ENCODE measurements at places on chromosomes 16 and 17.

DNA sequence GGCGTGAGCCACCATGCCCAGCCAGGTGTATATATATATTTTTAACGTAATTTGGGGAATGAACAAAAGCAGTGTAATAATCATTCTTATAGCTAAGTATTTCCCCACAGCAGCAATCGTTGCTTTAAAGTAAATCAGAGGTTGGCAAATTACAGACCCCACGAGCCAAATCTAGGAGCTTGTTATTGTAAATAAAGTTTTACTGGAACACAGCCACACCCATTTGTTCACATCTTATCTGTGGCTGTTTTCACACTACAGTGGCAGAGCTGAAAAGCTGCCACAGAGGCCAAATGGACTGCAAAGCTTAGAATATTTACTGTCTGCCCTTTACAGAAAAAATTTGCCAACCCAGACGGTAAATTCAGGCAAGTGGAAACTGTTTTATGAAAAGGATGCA is 50.8 kb downstream of the RAB11FIP4 start:
- DNase-seq = no peak

DNA sequence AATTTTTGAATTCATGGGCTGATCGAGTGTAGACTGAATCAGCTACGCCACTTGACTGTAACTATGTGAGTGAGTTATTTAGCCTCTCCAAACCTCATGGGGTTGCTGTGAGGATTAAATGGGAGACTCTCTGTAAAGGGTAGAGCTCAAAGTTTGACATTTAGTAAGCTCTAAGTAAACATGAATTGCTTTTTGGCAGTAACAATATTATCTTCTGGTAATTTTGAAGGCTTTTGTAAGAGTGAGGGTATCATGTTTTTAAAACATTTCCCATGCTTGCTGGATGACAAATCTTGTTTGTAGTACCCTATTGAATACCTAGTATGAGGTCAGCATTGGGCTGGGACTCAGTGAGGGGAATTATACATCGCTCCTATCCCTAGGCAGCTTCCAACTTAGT is 35.3 kb downstream of the MRTFB start:
- no peak for DNase-seq

DNA sequence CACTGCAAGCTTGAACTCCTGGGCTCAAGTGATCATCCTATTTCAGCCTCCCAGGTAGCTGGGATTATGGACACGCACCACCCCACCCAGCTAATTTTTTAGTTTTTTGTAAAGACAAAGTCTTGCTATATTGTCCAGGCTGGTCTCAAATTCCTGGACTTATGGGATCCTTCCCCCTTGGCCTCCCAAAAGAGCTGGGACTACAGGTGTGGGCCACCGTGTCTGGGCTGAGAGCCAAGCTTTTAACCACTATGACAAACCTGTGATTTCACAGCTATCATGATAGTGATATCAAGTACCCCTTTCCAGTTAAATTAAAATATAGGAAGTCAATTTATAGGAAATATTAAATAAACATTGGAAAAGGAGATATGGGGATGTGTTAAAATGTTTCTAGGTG is 74.6 kb upstream of the IRX6 start:
- no peak for DNase-seq

DNA sequence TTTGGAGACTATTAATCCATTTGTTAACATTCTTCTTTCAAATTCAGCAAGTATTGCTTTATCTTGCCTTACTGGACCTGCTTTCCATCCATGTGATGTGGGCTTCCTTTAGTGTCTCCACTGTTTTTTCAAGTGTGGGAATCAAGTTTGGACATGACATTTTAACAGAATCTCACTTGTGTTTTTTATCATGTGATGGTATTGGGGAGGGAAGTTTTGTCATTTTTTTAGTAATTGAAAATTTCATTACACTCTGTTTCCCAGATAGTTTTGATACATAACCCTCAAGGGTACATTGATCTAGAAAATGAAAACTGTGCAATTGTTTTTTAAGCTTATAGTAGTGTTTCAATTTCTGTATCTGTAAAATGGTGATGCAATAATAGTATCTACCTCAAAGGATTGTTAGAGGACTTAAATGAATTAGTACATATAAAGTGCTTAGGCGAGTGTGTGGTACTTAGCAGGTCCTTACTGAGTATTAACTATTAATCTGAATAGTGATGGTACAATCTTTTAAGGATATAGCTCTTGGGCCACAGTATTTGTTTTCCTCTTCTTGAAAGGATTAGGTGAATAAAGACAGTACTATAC is 27.3 kb downstream of the AATF start:
- peak; percentile 87 for DNase-seq

DNA sequence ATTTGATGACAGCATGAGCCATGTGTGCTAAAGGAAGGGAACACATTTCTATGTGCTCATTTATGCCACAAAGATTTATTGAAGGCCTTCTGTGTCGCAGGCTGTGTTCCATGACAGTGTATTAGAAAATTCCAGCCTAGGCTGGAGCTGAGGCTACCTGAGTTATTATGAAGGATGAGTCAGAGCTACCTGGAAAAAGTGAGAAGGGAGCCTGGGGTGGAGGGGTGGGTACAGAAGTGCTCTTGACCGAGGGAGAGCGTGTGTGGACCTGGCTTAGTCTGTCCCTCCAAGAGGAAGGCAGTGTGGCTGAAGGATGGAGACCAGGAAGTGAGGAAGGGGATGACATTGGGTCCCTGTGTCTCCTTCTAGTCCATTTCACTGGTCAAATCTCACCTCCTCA is 98.3 kb downstream of the N4BP1 start:
- DNase-seq = no peak

DNA sequence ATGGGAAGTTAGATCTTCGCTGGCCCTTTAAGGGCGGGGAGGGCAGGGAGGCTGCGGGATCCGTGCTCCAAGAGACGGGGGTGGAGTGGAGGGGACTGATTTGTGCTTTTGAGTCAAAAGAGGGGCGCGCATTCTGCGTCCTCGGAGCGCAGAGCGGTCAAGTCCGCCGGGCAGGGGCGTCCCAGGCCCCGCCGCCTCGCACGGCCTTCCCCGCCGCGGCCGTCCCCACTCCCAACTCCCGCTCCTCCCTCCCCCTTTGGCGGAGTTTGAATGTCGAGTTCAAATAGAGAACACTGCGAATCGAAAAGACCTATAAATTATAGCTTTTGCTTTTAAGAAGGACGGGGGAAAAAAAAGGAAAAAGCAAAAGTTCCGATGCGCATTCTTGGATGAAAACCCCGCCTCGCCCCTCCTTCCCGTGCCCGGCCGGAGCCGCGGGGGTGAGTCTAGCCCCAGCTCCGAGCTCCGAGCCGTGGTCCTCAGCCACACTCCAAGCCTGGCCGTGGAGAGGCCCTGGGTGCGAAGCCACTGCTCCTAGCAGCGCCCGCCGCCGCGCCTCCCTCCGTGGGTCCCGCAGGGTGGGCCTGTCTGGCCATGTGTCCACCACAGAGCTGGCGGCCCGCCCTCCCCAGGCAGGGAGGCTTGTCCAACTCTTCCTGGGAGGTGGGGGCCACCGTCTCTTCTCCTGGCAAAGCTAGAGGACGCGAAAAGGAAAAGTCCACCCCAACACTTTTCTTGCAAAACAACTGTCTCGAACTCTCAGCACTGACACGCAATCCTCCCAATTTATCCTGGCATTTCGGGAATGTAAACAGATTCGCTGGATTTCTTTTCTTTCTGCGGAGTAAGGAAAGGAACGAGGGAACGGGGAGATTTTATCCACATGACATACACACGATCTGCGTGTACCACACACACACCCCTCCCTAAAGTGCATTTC is 3.6 kb downstream of the CBX8 start:
- no peak for DNase-seq

DNA sequence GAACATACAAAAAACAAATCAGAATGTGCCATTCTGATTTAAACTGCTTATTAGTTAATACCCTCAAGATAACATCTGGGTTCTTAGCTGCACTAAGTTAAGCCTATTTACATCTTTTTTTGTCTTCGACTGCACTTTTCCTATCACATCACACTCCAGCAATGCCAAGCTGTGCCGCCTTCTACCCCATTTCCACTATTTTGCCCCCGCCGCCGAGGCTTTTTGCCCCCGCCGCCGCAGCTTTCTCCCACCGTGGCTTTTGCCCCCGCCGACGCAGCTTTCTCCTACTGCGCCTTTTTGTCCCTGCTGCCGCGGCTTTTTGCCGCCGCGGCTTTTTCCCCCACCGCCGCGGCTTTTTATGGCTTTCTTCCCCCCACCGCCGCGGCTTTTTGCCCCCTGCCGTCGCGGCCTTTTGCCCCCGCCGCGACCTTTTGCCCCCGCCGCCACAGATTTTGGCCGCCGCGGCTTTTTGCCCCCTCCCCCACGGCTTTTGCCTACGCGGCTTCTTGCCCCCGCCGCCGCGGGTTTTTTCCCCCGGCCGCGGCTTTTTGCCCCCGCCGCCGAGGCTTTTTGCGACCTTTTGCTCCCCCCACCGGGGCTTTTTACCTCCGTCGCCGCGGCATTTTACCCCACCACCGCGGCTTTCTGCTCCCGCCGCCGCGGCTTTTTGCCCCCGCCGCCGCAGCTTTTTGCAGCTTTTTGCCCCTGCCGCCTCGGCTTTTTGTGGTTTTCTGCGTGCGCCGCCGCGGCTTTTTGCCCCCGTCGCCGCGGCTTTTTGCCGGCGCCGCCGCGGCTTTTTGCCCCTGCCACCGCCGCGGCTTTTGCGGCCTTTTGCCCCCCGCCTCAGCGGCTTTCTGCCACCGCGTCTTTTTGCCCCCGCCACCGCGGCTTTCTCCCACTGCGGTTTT is 331.4 kb upstream of the WSB1 start:
- DNase-seq = no peak

DNA sequence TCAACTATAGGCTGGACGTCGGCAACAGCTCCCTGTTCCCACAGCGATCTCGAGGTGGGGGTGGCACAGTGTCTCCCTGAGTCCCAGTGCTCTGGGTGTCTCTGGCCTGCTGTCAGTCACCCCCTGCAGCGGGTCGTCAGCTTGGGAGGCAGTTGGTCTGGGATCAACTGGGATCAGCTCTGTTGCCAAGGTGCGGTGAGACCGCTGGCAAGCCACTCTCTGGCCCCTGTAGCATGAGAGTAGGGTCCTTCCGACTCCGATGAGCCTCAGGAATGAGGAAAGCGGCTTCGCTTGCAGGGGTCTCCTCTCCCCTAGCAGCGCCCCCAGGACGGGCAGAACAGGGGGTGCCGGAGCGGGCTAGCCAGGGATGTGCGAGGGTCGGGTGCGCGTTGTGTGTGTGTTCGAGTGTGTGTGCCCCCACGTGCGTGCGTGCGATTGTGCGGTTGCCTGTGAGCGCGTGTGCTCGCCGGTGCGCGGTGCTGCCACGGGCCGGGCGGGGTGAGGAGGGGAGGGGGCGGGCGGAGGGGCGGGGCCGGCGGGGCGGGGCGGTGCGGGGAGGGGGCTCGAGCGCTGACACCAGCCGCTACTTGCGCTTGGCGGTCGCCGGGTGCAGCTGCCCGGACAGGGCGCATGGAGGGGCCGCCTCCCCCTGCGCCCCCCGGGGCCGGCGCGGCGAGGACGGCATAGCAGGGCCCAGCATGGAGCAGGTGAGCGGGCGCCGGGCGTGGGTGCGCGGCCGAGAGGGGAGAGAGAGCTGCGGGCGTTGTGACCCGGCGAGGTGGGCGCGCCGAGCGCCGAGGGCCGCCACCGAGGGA is 9.4 kb upstream of the ARHGAP23 start:
- no peak for DNase-seq

GRCh38 chr17:71024172-71024571 is 854.8 kb downstream of the KCNJ2 start:
- peak; percentile 55 for DNase-seq

- no peak for DNase-seq
Measured at GRCh38 chr16:24950275-24950674, 64.9 kb downstream of the ARHGAP17 start.

DNA sequence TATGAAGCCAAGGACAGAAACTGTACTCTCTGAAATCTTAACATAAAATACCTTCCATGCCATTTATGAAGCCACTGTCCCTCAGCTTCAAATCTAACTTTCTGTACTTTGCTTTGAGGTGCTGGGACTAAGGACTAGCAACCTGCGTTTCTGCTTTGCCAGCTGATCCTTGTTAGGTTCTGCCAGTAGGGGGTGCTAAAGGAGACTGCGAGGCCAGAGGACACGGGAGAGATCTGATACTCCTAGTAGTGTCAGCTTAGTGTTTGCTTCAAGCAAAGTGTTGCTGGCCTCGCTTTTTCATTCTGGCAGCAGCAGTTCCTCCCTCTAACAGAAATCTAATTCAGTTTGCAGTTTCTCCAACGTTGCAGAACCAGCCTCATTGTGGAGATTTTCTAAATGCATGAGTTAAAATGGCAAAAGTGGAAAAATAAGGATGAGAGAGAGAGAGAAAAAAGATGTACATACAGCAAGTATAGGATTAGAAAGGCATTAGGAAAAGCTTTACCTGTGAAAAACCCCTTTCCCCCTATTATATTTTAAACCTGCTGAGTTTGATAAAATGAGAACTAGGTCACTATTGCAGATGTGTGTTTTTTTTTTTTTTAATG is 297.5 kb downstream of the CA10 start:
- peak; percentile 28 for DNase-seq

GRCh38 chr17:180381-181244 is 837 bp downstream of the DOC2B start:
- DNase-seq = no peak

Measured in NCI-H524 treated with DMSO at 0.1 percent for 48 hours (cell line).